ENCODE measurements at places on chromosomes 6 and 20. TPM values are rescaled to one million over a fixed set of nuclear protein-coding genes. Genes with fewer than 3 reads are reported as not detected.
A peak's percentile ranks its signal among the peaks of the same experiment; 100 is the strongest.

DNA sequence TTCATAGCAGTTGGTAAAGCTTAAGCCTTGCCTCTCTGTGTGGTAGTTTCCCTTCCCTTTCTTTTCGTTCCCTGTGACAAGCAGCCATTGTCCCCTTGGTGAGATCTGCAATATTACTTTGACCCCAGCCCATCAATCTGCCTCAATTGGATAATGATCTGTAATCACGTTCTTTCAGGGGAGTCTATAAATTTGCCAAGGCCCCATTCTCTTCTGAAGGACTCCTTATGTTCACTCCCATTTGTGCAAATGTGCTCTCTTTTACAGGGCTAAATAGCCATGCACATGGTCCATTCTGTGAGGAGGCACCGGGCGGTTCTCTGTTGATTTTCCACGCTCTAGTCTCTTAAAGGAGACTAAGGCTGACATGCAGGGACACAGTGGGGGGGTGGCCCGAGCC is 660.4 kb upstream of the SLC35B3 start:
- H3K36me3 ChIP-seq, result no peaks in the 10 kb centered on the region
- no peak overlapping the region for H3K4me3 ChIP-seq
- H3K27ac ChIP-seq, result no peak overlapping the region
- no peaks in the 10 kb centered on the region for H3K27me3 ChIP-seq

Gene CD24
- total RNA-seq, result 19.0 TPM

DNA sequence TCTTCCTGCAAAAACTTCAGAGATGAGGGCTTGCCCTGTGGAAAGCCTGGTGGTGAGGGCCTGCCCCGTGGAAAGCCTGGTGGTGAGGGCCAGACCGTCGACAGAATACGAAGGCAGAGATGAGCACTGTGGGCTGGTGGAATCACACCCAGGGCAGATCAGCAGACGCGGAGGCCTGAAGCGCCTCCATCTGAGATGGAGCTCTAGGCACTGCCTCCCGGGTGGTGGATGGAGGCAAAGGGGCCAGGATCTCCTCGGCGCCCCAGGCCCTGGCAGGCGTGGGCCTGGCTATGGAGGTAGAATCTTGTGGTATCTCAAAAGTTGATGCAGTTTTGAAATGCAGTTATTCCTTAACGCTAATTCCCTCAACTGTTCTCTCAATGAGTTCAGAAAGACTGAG is 104.8 kb downstream of the PSMB1 start:
- no peak for DNase-seq
- no peaks in the 10 kb centered on the region for H3K36me3 ChIP-seq
- H3K27ac ChIP-seq, result no peak overlapping the region
- no peak overlapping the region for H3K4me3 ChIP-seq
- H3K4me1 ChIP-seq, result peaks cover 58% of the 10 kb centered on the region
- no peaks in the 10 kb centered on the region for H3K27me3 ChIP-seq

- peaks cover 4% of the 10 kb centered on the region for H3K27me3 ChIP-seq
- no peaks in the 10 kb centered on the region for H3K36me3 ChIP-seq
- no peak for DNase-seq
- H3K4me1 ChIP-seq, result peaks cover 5% of the 10 kb centered on the region
- H3K27ac ChIP-seq, result no peak overlapping the region
These were observed 6.0 kb downstream of the LHFPL5 start for GRCh38 chr6:35810971-35811698.

GRCh38 chr20:1212607-1213396 is 9.5 kb downstream of the C20orf202 start:
- H3K27ac ChIP-seq, result no peak overlapping the region
- no peaks in the 10 kb centered on the region for H3K36me3 ChIP-seq
- DNase-seq, result peak; percentile 66
- H3K4me1 ChIP-seq, result no peaks in the 10 kb centered on the region
- H3K27me3 ChIP-seq, result peaks cover 9% of the 10 kb centered on the region

DNA sequence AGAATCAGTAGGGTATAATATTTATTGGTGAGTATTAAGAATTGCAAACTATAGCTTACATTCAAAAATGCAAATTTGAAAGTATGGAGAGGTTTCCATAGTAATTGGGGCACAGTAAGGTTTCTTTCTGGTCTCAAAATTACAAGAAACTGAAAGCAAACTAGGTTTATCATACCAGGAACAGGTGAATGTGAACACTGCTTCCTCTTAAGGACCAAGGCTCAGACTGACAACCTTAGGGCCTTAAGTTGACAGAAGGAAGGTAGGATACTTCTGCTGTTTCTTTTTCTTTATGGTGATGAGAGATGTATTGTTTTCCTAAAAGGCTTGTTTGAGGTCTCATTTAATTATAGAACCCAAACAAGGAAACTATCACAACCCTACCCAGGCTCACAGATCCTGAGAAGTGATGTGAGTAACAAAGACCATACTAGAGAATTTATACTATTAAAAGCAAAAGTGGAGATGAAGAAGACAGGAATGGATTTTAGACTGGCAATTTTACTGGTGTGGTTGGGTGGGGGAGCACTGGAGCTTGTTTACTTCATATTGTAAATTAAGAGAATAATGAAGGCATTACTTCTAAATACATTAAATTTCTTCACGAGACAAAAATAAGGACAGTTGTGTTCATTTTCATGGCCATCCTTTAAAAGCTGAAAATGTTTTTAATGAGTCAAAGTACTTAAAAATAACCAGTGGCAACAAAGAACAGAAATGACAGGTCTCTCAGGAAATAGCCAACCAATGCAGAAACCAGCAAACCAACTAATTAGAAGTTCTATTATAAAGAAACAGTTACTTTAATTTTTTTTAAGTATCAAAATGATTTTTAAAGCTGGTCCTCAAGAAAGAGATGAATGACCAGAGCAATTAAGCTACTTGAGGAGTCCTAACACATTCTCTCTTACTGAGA is 21.3 kb downstream of the STAU1 start:
- no peak for DNase-seq
- no peaks in the 10 kb centered on the region for H3K27me3 ChIP-seq
- no peak overlapping the region for H3K4me3 ChIP-seq

GRCh38 chr6:105137388-105137787 is 42.4 kb downstream of the POPDC3 start:
- no peaks in the 10 kb centered on the region for H3K4me1 ChIP-seq
- H3K27me3 ChIP-seq, result peaks cover 13% of the 10 kb centered on the region
- DNase-seq, result peak; percentile 41
- H3K4me3 ChIP-seq, result peak overlapping the region; percentile 76
- H3K36me3 ChIP-seq, result peaks cover under 1% of the 10 kb centered on the region

DNA sequence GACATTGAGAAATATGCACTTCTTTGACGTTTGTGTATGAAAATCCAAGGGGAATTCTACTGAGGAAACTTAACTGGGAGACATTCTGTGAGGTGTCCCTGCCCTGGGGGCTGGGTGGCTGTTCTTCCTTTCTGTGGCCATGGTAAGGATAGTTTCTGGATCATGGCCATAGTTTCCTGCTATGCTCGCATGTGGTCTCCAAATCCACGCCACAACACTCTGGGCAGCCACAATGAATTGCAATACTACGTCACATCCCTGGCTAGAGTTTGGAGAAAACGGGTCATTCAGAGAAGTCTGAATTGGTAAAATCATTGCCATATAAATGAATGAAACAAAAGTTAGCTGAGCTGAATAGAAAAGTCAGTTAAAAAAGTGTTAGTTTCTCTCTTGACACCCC is 230.6 kb downstream of the UTRN start:
- DNase-seq, result no peak
- H3K36me3 ChIP-seq, result peaks cover 17% of the 10 kb centered on the region
- no peaks in the 10 kb centered on the region for H3K27me3 ChIP-seq
- H3K4me1 ChIP-seq, result no peaks in the 10 kb centered on the region

DNA sequence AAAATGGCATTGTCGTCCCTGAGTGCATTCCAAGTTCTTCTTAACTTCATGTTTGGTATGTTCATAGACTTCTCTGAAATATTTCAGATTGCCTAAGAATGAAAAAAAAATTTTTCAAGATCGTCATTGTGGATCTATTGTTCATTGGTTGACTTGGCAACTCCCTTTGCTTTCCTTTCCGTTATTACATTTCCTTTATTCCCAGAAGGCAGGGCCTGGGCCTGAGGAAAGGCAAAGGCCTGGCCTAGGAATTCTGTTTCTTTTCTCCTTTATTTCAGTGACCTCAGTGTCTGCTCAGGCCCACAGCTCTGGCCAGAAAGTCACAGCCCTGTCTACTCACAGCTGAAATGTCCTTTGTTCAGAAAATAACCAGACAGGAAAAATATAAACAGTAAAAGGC is 401.6 kb upstream of the PLCB4 start:
- no peaks in the 10 kb centered on the region for H3K4me1 ChIP-seq
- H3K36me3 ChIP-seq, result no peaks in the 10 kb centered on the region
- no peaks in the 10 kb centered on the region for H3K27me3 ChIP-seq
- no peak overlapping the region for H3K27ac ChIP-seq
- H3K4me3 ChIP-seq, result no peak overlapping the region
- peak; percentile 68 for DNase-seq

Gene ARG1
- total RNA-seq, result 0.27 TPM

Gene SNX21
- total RNA-seq, result 29.5 TPM

DNA sequence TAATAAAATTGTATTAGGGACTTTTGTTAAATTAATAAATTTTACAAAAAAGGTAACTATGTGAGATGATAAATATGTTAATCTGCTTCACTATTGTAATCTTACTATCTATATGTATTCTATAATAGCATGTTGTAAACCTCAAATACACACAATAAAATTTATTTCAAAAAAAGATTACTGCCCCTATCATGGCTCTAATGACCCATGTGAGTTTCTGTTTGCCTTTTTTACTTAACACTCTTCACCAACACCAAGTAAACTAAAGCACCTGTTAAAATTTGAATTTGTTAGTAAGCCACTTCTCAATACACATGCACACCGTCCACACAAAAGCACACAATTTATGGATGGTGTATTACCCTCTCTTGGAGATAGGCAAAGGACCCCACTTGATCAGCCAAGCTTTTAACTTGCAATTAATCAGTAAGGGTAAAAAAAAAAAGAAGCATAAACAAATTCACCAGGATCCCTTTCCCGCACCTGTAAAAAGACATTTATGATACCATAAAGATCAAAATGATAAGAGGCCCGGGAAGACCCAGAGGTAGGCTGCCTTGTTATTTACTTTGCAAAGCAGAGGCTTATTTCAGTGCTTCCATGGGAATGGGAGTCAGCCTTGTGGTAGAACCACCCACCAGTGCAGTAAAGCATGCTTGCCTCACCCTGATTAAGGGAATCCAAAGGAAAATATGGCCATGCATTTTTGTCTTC is 28.6 kb upstream of the PKHD1 start:
- peak overlapping the region; percentile 86 for H3K27ac ChIP-seq
- DNase-seq, result no peak
- no peaks in the 10 kb centered on the region for H3K36me3 ChIP-seq
- H3K4me1 ChIP-seq, result peaks cover 9% of the 10 kb centered on the region

Gene KCNB1
- total RNA-seq, result 2.7 TPM

GRCh38 chr6:49519660-49520059 is 19.9 kb downstream of the GLYATL3 start:
- H3K4me1 ChIP-seq, result no peaks in the 10 kb centered on the region
- H3K27ac ChIP-seq, result no peak overlapping the region
- no peak for DNase-seq
- H3K27me3 ChIP-seq, result no peaks in the 10 kb centered on the region

Gene WFDC5
- total RNA-seq, result not detected

Gene GPLD1
- 2.7 TPM for total RNA-seq

Gene ELOVL4
- 2.7 TPM for total RNA-seq

Gene ARFGEF3
- total RNA-seq, result 1.1 TPM

GRCh38 chr20:62358171-62359042 is 8.7 kb downstream of the LAMA5 start:
- H3K27ac ChIP-seq, result peak overlapping the region; percentile 69
- H3K4me3 ChIP-seq, result no peak overlapping the region
- H3K27me3 ChIP-seq, result no peaks in the 10 kb centered on the region
- H3K36me3 ChIP-seq, result no peaks in the 10 kb centered on the region
- H3K4me1 ChIP-seq, result peaks cover 91% of the 10 kb centered on the region
- peak; percentile 74 for DNase-seq

Gene BPIFB1
- not detected for total RNA-seq

Data from muscle of leg (tissue), 16 donors.